Sigmoid colon (tissue), 7 donors: ENCODE measurements at places on chromosomes 3 and 15. TPM values are rescaled to one million over a fixed set of nuclear protein-coding genes. Genes with fewer than 3 reads are reported as not detected.

The EPHA3 gene
- total RNA-seq: 19.4 TPM

The OR5K2 gene
- total RNA-seq: not detected

The GRM2 gene
- 1.3 TPM for total RNA-seq

The OR4F6 gene
- not detected for total RNA-seq

The TMEM207 gene
- total RNA-seq: not detected

The GHSR gene
- 0.99 TPM for total RNA-seq

The NIT2 gene
- total RNA-seq: 23.2 TPM

DNA sequence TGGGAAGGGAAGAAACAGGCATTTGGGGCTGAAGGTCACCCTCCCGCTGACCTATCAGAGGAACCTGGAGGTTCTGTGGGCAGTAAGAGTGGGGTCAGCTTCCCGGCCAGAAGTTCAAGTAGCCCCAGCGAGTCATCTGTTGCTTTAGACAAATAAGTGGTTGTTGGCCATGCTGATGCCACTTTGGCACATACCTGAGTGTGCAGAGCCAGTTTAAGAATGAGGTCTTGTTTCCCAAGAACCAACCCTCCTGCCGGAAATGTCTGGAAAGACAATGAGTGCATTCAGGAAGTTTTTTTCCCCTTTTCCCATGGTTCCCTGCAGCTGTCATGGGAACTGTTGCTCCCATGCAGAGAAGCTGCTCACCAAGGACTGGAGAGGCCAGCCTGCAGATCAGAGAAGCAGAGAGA lies 166.7 kb downstream of the ZNF621 start:
- no peak for DNase-seq

GRCh38 chr15:67785431-67785830 lies 39.9 kb upstream of the SKOR1 start:
- DNase-seq: no peak

DNA sequence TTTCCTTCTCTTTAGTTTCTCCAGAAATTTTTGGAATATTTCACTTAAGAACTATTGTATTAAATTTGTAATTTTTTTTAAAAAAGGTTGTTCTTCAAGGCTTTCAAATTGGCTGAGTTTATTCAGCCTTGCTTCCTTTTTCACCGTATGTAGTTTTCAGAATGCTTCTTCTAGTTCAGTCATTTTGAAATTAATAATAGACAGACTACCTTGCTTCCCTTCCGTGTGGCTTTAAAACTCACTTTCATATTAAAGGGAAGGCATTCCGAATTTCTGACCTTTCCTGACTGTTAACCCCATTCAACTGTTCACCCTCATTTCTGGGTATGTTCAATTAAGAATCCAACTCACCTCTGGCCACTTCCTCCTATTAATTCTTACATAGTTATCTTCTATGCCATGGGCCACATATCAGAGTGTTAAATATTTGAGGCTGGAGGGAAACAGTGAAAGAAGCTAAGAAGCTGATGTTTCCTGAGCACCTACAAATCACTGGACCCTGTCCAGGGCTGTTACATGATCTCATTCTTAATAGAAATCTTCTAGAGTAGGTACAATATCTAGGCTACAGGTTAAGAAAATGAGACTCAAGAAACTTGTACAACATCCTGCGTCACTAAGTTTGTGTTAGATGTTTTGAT lies 237.5 kb downstream of the P3H2 start:
- DNase-seq: no peak

DNA sequence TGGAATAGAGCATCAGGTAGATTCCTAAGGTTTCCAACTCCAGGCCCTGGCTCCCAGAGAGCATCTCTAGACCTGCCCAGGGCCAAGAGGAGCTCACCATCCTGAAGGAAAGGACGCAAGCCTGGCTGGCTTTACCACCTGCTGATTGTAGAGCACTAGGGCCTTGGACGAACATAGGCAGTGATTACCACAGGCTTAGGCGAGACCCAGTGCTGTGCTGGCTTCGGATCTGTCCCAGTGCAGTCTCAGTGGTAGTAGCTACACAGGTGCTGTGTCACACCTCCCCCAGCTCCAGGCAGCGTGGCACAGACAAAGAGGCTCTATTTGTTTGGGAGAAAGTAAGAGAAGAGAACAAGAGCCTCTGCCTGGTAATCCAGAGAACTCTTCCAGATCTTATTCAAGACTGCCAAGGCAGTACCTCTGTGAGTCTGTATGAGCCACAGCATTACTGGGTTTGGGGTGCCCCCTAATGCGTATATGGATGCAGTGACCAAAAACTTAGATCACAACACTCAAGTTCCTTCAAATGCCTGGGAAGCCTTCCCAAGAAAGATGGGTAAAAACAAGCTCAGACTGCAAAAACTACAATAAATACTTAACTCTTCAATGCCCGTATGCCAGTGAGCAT lies 25.4 kb downstream of the ISG20 start:
- peak; percentile 55 for DNase-seq

- no peak for DNase-seq
Observed at GRCh38 chr3:157445857-157446256, 9.2 kb downstream of the PTX3 start.

DNA sequence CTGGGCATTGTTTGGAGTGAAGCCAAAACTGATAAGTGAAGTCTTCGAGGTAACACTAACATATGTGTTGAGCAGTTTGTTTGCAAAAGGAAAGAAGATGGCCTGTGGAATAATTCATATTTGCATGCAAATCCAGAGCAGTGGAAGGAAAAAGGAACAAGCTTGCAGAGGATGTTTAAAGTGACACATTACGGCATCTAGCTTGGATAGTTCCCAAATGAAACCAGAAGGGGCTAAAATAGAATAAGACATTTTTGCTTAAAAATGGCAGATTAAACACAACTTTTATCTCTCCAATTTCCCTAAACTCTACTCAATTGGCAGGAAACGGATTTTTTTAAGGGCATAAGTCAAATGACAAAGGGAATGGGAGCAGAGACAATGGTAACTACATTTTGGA lies 25.4 kb upstream of the RYK start:
- DNase-seq: no peak

DNA sequence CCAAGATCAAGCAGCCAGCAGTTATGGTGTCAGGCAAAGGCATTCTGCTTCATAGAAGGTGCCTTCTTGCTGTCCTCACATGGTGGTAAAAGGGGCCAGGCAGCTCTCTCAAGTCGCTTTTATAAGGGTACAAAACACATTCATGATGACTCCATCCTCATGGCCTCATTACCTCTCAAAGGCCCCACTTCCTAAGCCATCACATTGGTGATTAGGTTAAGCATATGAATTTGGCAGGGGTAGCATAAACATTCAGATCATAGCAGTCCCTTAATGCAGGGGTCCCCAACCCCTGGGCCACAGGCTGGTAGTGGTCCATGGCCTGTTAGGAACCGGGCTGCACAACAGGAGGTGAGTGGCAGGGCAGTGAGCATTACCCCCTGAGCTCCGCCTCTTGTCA lies 42.8 kb downstream of the PRR23E start:
- DNase-seq: no peak

- DNase-seq: no peak
Observed at GRCh38 chr15:68552344-68552743, 26.4 kb upstream of the CORO2B start.

DNA sequence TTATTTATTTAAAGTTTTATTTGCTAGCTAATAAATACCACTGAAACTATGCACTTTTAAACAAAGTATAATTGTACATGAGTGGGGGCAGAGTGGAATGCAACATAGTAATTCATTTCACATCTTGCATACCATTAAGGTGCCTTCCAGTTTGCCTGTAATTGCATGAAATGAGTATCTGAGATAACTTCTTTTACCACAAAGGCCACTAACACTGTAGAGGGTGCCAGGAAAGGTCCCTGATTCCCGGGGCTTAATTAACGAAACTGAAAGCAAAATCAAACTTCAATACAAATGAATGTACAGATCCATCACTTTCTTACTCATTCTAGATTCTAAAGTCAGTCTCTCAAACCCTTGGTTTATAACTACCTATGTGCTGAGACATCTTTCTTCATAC lies 2.1 kb downstream of the CD47 start:
- no peak for DNase-seq

GRCh38 chr15:71448688-71449114 lies 333.4 kb downstream of the THSD4 start:
- DNase-seq: no peak

DNA sequence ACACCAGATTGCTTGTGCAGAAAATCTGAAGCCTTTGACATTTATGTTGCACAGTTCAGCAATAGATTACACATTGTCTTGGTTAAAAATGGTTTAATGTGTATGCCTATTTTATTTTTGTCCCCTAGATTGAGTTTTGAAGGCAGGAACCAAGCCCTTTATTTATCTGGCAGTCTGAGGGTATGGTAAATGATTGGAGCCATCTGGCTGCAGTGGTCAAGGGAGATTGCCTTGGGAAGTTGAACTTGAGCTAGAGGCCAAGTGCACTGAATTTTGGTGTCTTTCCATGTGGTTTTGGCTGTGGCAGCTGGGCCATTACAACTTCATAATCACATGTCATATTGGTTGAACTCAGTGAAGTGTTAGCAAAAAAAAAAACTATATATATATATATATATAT lies 248.7 kb upstream of the C2CD4B start:
- DNase-seq: no peak

- DNase-seq: peak; percentile 70
Observed at GRCh38 chr15:94582368-94582767, 351.0 kb downstream of the MCTP2 start.

DNA sequence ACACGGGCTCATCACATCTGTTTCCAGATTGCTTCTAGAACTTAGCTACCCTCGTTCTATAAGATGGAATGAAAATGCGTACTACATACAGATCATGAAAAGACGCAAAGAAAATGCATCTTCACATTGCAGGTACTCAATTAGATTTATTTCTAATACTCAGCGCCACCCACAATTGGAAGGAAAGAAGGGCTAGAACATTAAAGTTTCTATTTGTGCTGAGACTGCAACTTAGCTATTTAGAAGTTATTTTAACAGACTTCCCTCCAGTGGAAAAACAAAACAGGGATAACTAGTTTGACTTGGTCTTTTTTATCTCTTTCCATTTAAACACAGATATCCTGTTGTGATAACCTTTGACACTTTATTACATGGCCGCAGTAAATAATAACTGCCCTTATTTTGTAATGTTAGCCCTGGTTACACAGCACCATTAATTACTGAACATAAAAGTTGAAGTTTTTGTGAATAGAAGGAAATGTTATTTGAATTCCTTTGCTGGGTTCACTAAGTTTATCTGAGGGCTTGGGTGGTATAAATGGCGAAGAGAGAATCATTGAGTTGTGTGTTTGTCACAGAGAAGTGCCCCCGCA lies 86.9 kb upstream of the SLC25A26 start:
- DNase-seq: no peak

- no peak for DNase-seq
Observed at GRCh38 chr15:94294556-94294955, 63.2 kb downstream of the MCTP2 start.

GRCh38 chr3:71524672-71525071 lies 58.9 kb downstream of the FOXP1 start:
- DNase-seq: no peak

DNA sequence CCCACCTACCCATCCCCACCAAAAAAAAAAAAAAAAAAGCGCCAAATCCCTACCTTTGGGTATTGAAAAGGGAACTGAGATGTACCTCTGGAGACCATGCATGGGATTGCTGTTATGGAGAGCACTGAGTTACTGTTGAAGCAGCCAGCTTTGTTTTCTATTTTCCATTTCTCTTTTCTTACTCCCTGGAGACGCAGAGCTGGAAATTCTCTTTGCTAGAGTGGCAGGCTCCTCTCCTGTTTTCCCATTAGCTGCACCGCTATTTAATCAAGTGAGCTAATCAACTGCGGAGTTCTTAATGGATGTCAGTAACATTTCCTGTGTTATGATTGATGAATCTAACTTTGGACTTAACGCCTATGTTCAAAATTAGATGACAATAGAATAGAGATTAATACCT lies 136.1 kb upstream of the LMCD1 start:
- DNase-seq: no peak

DNA sequence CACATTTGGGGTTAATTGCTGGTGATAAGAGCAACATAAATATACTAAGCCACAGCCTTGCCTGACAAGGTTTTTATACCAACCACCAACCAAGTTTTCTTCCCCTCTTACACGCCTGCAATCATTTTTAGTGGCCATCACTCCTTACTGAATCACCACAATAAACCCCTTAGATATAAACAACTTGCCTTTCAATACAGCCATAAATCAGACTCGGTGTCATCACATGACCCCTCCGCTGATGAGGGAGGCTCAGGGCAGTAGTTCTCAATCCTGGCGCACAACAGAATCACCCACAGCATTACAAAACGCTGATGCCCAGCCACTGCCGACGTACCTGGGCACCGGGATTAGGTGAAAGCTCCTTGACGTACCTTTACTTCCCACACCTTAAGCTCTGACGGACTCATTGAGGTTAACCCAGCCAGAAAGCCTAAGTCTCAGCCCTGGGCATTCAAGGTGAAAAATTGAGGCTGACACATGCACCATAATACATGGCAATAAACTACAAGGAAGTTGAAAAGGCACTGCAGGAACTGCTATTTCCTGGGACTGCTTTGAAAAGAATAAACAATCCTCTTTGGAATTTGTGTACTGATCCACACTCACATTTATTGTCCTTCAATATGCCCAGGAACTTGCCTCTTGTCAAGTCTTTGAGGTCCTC lies 17.1 kb downstream of the ADCY5 start:
- no peak for DNase-seq

DNA sequence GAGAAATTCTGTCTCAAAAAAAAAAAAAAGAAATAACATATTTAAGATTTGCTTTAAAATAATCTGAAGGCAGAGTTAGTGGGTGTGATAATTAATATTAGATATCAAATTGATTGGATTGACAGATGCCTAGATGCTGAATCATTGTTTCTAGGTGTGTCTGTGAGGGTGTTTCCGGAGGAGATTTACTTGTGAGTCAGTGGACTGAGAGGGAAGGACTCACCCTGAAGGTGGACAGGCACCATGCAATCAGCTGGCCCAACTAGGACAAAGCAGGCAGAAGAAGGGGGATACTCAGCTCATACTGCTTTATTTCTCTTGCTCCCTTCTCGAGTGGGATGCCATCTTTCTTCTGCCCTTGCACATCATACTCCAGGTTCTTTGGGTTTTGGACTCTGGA lies 16.7 kb upstream of the RPL24 start:
- no peak for DNase-seq

GRCh38 chr3:152334761-152335160 lies 66.0 kb downstream of the MBNL1 start:
- DNase-seq: no peak

- DNase-seq: no peak
Observed at GRCh38 chr15:38994310-38994709, 429.7 kb upstream of the RASGRP1 start.

DNA sequence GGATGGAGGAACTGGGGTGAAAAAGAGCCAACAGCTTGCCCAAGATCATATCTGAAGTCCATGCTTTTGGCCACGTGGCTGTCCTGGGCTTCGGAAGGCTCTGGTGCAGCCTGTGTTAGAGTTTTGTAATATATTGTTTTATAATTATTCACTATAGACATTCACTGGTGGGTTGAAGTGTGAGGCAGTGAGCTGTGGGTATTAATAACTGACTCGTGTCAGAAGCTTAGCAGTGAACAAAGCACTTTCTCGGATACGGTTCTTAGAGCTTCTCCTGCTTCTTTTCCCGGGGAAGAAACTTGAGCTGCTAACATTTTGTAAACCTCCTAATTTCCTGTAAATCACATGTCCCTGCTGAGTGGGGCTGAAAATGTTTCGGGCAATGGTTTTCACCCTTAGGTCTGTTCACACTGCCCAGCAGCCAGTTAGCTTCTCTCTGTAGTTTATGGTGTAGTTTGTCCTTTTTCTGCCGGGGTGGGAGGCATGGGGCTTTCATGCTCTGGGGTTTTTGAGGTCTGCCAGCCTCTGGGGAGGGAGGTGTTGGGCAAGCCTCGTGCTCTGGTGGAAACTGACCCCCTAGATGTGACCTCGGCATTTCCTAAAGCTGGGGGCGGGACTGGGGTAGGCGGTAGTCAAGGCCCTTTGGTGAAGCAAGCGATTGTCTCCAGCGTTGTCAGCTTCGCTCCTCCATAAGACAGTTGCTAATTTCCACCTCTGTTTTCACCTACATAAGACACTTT lies 1.7 kb downstream of the MRAS start:
- no peak for DNase-seq
